Uterine smooth muscle cell (primary cell): ENCODE measurements at places on chromosomes 1 and 21. TPM values are rescaled to one million over a fixed set of nuclear protein-coding genes. Genes with fewer than 3 reads are reported as not detected.

Gene KRTAP10-3
- not detected in 2 replicates for total RNA-seq

Gene GBP1
- total RNA-seq = 19.8 and 27.7 TPM in 2 replicates

Gene ABCA4
- total RNA-seq = 0.12 and 0.22 TPM in 2 replicates

Gene RNF207
- total RNA-seq = 12.1 and 16.4 TPM in 2 replicates

Gene RHD
- 0.12 TPM in 1 of 2 replicates, not detected in the other for total RNA-seq

Gene IFNAR2
- total RNA-seq = 3.8 and 4.7 TPM in 2 replicates

Gene LIPI
- not detected in 2 replicates for total RNA-seq

Gene SEC16B
- 3.4 and 3.7 TPM in 2 replicates for total RNA-seq

Gene HPCA
- not detected in 2 replicates for total RNA-seq

Gene NTNG1
- total RNA-seq = 19.0 and 30.4 TPM in 2 replicates

Gene PLA2G2D
- total RNA-seq = not detected in 2 replicates

Gene CAMSAP2
- 32.3 and 36.6 TPM in 2 replicates for total RNA-seq

Gene IVL
- total RNA-seq = 0.37 and 1.7 TPM in 2 replicates

Gene LCE6A
- total RNA-seq = not detected in 2 replicates

Gene KLHDC7A
- total RNA-seq = not detected in 2 replicates

Gene NPHS2
- total RNA-seq = not detected in 2 replicates

Gene KLHDC9
- total RNA-seq = 1.3 and 1.6 TPM in 2 replicates

Gene LPAR3
- total RNA-seq = 16.7 and 24.3 TPM in 2 replicates

Gene LHX4
- total RNA-seq = under 0.01 and 0.12 TPM in 2 replicates

Gene KRTAP7-1
- total RNA-seq = not detected in 2 replicates

Gene BMP8B
- total RNA-seq = under 0.01 TPM in 2 replicates

Gene ACTN2
- under 0.01 and 0.66 TPM in 2 replicates for total RNA-seq

Gene GBP6
- 0.11 TPM in 1 of 2 replicates, not detected in the other for total RNA-seq

Gene ERICH3
- not detected in 2 replicates for total RNA-seq

Gene TCP10L
- total RNA-seq = under 0.01 and 0.11 TPM in 2 replicates

Gene PLA2G4A
- 15.5 and 26.8 TPM in 2 replicates for total RNA-seq

Gene LCE1E
- total RNA-seq = not detected in 2 replicates

Gene FCRL5
- not detected in 2 replicates for total RNA-seq

Gene BARHL2
- not detected in 2 replicates for total RNA-seq

Gene ELF3
- under 0.01 TPM in 2 replicates for total RNA-seq

Gene SPATA45
- not detected in 2 replicates for total RNA-seq

Gene KMO
- total RNA-seq = under 0.01 TPM in 1 of 2 replicates, not detected in the other

Gene EFNA4
- total RNA-seq = 1.7 and 2.9 TPM in 2 replicates

Gene AQP10
- under 0.01 TPM in 1 of 2 replicates, not detected in the other for total RNA-seq

Gene FMO4
- total RNA-seq = 1.7 and 4.0 TPM in 2 replicates

Gene WNT4
- total RNA-seq = 0.11 and 0.50 TPM in 2 replicates

Gene AUNIP
- total RNA-seq = 1.7 and 5.6 TPM in 2 replicates

Gene NBPF15
- 50.1 and 56.6 TPM in 2 replicates for total RNA-seq

Gene TPTE
- total RNA-seq = not detected in 2 replicates

Gene S100A2
- total RNA-seq = 1.00 and 2.4 TPM in 2 replicates

Gene CLCA1
- total RNA-seq = under 0.01 TPM in 1 of 2 replicates, not detected in the other

Gene IL6R
- total RNA-seq = 9.3 and 11.9 TPM in 2 replicates

Gene FALEC
- total RNA-seq = 0.25 and 0.77 TPM in 2 replicates

Gene S100A3
- 2.2 and 3.3 TPM in 2 replicates for total RNA-seq

Gene L1TD1
- total RNA-seq = 0.12 and 0.22 TPM in 2 replicates

Gene KRTAP12-3
- not detected in 2 replicates for total RNA-seq

Gene TP53BP2
- 47.1 and 65.3 TPM in 2 replicates for total RNA-seq

Gene AKIRIN1
- 36.9 and 40.9 TPM in 2 replicates for total RNA-seq

Gene CAMK2N1
- 21.5 and 28.9 TPM in 2 replicates for total RNA-seq

Gene NIPAL3
- 30.4 and 42.6 TPM in 2 replicates for total RNA-seq

Gene LHX8
- not detected in 2 replicates for total RNA-seq

Gene EXO1
- 6.2 and 22.9 TPM in 2 replicates for total RNA-seq
